ENCODE measurements at places on chromosomes 5 and 9.
A peak's percentile ranks its signal among the peaks of the same experiment; 100 is the strongest.

DNA sequence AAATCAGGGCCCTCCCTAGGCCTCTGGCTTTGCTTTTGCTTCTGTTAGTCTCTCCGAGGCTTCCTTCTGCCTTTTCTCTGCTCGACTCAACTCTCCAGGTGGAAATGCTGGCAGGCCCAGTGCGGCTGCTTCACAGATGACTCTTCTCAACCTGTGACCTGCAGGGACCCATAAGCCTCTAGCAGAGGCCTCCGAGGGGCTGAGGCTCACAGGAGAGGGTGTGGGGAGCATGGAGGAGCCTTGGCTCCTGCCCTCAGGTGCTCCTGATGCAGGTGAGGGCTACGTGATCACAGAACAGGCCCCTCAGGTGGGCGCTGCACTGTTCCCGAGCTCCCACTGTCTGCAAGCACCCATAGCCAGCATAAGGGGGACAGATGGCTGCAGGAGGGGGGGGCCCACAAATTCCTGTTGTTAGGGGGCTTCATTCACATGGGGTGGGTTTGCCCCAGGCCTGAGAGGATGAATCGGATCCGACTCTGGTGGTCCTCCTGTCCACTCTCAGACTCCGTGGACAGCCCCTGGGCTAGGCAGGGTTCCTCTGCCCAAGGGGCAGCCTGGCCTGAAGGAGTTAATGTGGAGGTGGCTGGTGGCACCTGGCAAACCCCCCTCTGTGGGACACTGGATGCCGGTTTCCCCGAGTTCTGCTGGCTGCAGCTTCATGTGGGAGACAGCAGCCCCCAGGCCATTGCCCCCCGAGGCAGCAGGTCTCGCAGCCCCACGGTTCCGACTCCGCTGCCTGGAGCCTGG is 10.9 kb upstream of the FCN2 start:
- peak; percentile 8 for DNase-seq

- no peak for DNase-seq
These were observed 46.6 kb downstream of the MVB12B start for GRCh38 chr9:126373241-126373640.

DNA sequence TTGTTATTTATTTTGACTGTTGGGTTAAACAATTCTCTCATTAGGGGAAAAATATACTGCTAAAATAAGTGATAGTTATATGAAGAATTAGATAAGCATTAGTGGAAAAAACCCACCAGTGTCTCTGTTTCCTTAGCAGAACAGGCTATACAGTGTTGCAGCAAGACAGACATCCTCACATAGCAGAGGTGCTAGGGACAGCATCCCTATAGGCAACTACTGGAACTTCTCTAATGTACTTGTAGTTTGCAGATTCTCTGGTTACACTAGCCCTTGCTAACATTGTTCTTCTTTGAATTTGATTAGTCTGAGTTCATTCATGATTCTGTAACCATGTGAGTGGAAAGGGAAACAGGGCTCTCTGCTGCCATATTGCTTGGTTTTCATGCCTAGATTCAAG is 661.8 kb upstream of the RGMB start:
- no peak for DNase-seq

DNA sequence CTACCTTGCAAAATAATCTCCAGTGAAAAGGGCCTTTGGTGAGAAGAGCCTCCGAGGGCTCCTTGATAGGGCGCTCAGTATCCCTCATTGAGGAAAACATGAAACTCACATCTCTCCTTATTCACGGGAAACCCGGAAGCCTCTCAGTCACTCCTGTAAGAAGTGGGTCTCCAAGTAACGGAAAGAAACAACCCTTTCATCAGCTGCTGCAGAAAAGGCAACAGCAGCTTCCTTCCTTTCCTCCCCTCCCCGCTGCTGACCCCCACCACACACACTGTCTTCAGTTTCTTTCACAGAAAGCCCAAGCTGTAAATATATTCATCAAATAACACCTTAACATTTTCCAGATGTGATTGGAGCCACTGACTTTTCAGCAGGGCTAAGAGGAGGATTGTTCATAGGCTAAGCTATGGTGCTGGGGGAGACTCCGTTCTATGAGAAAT is 81.4 kb downstream of the C9orf152 start:
- DNase-seq, result no peak

GRCh38 chr9:91273853-91274552 is 87.7 kb downstream of the AUH start:
- no peak for DNase-seq

- DNase-seq, result no peak
These were observed 106.3 kb downstream of the UGCG start for GRCh38 chr9:112002847-112003457.

DNA sequence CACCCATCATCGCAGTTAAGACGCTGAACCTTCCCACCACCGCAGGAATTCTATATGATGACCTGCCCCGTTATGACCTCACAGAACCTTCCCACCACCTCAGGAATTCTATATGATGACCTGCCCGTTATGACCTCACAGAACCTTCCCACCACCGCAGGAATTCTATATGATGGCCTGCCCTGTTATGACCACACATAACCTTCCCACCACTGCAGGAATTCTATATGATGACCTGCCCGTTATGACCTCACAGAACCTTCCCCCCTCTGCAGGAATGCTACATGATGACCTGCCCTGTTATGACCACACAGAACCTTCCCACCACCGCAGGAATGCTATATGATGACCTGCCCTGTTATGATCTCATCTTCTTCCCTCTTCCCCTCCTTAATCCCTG is 64.3 kb downstream of the IRX1 start:
- no peak for DNase-seq

DNA sequence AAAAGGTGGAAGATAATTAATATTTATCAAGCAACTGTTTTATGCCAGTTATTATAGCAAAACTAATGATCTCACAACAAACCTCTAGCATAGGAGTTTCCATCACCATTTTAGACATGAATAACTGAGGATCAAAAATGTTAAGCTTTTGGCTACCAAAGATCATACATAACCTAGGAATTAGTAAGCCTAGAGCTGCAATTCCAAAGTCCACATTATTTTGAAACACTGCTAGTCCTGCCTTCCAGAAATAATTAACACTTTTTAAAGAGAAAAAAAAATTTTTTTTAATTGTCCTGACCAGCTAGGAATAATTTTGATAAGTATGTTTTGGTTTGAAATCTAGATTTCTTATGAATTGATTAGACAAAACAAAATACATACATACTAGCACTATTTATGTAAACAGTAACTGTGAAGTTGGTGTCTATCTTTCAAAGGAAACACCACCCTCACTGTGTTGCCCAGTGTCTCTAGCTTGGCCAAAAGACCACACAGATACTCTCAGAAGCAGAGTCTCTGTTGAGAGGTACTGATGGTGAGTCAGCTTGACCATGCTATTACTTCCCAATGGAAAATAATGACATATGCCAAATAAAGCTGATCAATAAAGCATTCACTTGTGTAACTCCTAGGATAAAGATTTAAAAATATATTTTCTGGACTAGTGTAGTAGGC is 422.4 kb downstream of the CCDC171 start:
- no peak for DNase-seq

DNA sequence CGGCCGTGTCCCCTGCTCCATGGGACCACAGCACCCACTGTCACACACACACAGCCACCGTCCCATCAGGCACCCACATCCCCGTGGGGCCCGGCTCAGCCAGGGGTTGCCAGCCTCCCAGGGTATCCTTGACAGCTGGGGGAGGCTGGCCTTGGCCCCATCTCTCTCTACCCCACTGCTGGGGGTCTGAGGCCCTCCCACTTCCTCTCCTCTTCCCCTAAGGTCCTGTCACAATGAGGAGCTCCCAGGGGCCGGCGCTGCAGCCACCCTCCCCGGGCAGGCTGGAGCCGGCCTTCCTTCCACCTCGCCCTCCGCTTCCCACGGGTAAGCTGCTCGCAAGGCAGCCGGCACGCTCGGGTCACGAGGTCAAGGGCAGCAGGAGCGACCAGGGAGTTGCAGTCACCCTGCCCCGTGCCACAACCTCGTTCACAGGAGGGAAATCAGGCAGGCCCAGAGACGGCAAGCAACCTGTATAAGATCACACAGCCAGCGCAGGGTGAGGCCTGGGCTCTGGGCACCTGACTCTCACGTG is 38.6 kb upstream of the NOTCH1 start:
- DNase-seq, result no peak

DNA sequence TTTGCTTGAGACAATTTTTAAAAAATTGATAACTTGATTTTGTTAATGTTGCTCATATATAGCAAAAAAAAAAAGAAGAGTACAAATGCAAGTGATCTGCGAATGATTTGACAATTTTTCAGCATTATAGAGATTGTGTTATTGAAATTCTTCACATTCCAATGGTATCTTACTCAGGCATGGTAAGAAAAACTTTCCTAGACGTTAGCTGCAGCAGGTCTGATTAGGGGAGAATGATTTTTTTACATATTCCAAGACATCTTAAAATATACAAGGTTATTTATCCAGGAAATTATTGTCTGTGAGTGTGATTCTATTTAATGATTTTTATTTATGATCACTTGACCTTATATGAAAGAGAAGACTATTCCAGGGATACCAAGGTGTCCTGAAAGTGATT is 361.9 kb downstream of the MAT2B start:
- DNase-seq, result no peak

GRCh38 chr9:123511326-123512277 is 155.6 kb downstream of the CRB2 start:
- no peak for DNase-seq

- DNase-seq, result no peak
These were observed 43.9 kb upstream of the ALDH1A1 start for GRCh38 chr9:72996684-72997314.

DNA sequence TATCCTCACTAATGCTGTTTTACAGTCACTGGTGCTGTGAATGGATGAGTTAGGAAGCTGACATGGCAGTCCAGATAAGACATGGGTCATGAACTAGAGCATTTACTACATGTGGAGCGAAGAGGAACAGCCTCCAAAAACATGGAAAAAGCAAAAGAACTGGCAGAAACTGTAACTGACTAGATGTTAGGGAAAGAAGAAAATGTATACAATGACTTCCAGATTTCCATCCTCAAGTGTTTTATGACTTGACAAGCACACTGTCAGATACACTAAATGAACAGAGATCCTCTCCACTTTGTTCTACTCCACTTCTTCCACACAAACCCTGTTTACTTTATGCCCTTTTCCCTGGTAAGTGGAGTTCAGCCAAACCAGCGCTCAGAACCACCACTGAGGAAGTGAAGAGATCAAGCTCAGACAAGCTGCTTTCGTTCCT is 11.5 kb downstream of the HMGCS1 start:
- no peak for DNase-seq

DNA sequence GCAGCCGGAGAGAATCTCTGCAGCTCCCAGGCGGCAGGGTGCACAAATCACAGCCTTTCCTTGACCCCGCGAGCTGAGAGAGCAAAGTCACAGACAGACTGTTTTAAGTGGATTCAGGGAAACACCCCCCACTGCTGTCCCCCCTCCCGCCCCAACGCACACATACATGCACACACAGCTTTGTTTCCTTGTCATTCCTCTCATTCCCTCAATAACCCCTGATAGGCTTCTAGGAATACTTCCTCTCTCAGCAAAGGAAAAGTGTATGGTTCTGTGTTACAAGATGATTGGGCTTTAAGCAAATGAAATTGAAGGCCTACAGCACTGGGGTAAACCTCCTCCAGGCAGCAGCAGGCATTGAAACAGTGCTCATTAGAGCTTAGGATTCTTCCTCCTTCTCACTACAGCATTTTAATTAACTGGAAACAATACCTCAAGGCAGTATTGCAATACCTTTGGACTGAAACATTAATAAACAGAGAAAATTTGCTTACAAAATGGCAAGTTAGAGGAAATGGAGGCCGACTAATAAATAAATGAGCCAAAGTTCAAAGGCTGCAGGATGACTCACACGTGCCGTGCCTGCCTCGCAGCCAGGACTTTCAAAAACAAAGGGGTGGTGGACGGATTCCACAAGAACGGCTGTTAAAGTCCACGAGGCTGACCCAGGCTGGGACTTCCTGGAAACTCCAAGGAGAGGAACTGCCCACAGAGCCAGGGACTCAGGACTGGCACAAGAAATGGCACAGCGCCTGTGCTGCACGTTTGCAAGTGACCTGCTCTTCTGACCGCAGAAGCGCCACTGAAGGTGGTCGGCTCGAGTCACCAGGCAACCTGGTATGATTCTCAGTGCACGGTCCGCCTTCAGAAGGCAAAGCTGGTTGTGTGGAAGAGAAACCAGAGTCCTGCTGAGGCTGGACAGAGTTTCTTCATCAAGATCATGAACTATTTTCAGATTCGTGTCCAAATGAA is 236.2 kb downstream of the SYK start:
- no peak for DNase-seq

GRCh38 chr9:26802921-26803320 is 89.7 kb downstream of the CAAP1 start:
- DNase-seq, result no peak

DNA sequence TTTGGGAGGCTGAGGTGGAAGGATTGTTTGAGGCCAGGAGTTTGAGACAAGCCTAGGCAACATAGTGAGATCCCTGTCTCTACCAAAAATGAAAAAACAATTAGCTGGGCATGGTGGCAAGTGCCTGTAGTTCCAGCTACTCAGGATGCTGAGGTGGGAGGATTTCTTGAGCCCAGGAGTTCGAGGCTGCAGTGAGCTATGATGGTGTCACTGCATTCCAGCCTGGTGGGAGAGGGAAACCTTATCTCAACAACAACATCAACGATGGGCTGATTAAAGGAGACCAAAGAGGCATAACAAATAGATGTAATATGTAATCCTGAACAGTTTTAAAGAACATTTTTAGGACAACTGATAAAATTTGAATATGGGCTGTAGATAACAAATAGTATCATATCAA is 34.2 kb upstream of the PANK3 start:
- DNase-seq, result no peak

GRCh38 chr5:370311-370958 is 48.9 kb downstream of the AHRR start:
- no peak for DNase-seq

DNA sequence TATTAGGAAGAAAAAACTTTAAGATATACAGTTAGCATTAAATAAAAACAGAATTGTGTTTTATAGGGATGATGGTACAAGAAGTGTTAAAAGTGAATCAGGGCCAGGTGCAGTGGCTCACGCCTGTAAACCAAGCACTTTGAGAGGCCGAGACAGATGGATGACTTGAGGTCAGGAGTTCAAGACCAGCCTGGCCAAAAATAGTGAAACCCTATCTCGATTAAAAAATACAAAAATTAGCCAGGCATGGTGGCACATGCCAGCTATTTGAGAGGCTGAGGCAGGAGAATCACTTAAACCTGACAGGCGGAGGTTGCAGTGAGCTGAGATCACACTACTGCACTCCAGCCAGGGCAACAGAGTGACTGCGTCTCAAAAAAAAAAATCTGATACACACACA is 282.9 kb upstream of the ATP10B start:
- DNase-seq, result no peak

DNA sequence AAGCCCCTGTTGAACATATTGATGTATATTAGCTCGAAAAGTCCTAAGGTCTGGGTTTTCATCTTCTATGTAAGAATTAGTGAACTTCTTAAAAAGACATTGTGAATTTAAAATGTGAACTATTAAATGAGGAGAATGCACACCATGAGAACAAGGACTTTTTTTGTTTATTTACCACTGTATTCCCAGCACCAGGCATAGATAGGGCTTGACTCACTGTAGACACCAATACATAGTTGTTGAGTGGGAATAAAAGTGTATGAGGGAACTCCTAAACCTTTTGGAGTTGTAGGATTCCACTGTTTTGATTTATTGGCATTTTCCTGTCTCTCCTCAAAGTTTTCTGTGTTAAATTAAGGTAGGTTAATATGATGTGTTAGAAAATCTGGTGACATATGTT is 40.3 kb downstream of the NNT start:
- DNase-seq, result no peak

GRCh38 chr9:112348257-112349007 is 15.0 kb upstream of the PTBP3 start:
- peak; percentile 78 for DNase-seq

GRCh38 chr5:147481874-147482705 is 27.8 kb downstream of the DPYSL3 start:
- no peak for DNase-seq

All from CD4-positive, alpha-beta T cell treated with Interleukin-15 for 1 hour (primary cell).